ENCODE measurements at places on chromosomes 7 and 10.

GRCh38 chr10:132115732-132116131 is 50.0 kb downstream of the JAKMIP3 start:
- DNase-seq = no peak

- DNase-seq = no peak
Measured at GRCh38 chr10:81309041-81309552, 565.9 kb upstream of the NRG3 start.

DNA sequence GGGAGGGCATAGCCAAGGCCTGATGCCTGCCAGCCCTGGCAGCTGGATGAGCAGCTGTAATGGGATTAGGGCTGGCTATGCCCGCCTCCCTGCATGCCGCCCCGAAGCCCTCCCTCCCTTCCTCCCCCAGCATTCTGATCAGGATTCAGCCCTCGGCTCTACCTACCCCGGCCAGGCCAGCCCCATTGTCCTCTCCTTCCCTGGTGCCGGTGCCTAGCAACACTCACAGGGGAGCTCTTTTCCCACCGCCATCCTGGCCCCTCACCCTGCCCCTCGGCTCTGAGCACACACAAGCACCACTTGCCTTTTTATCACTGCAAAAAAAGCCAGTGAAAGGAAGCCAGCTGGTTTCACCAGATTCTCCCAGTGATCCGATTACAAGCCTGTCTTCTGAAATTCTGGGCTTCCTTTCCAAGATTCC is 9.0 kb upstream of the ADCYAP1R1 start:
- DNase-seq = no peak

GRCh38 chr10:17116193-17116592 is 13.4 kb downstream of the CUBN start:
- no peak for DNase-seq

DNA sequence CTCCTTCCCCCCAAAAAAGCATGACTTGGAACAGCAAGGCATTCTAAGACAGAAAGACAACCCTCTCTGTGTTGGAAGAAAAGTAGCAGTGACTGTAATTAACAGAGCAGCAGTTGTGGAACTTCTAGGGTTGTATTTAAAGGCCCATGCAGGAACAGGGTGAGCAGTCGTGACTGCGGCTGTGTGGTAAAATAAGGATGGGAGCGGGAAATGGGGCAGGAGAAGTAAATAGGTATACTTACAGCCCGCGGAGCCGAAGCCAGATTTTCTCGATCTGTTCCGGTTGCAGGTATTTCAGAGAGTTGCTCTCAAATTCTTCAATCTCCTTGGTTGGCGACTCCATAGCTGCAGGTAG is 179 bp downstream of the PDE1C start:
- DNase-seq = no peak

DNA sequence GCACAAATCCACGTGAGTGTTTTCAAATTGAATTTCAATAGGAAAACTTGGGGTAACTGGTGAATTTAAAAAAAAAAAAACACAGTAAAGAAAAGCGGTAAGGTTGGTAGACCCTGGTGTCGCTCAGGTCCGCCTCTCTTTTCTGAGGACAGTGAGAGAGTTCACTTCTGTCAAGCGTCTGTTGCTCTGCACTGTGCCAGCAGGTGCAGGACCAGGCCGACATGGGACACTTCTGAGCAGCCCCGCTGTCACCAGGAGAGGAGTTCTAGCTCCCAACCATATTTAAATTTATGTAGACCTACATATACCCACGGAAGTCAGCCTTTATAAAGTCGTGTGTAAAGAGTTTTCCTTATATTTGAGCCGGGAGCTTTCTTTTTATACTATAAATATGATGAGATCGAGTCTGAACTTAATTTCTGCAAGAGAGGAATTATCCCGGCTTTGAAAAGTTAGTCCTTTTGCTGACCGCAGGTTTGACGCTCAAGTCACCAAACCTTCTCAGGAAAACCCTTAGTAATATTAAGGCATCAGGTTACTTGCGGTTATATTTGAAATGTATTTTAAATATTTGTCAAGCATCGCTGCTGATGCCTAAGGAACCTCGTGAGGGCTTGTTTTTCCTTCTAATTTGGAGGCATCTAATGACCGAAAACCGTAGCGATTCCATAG is 531 bp downstream of the IKZF1 start:
- DNase-seq = peak; percentile 88

DNA sequence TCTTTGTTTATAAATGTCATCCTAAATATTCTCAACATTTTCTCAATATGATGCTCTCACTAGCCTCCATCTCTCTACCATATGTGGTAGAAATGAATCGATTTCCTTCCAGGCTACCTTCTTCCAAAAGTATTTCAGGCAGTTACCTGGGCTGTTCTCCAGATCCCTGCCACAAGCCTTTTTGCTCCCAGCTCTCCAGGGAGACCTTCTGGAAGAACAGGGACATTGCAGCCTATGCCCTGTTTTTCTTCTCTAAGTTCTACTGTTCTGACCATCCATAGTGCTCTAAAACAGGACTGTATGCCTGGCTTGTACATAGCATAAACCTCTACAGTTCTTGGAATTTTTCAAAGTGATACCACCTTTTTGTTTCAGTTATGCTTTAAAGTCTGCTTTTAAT is 552.8 kb downstream of the ANKRD7 start:
- DNase-seq = no peak

GRCh38 chr7:28955718-28956607 is 2.2 kb downstream of the TRIL start:
- DNase-seq = peak; percentile 62

- no peak for DNase-seq
Measured at GRCh38 chr7:142689439-142690120, 59.7 kb upstream of the PRSS1 start.
